ENCODE measurements at places on chromosomes 6 and 20.

GRCh38 chr20:58583176-58583575, 67.9 kb upstream of the STX16 start:
- DNase-seq = no peak

GRCh38 chr6:24249926-24250325, 107.9 kb downstream of the DCDC2 start:
- no peak for DNase-seq

DNA sequence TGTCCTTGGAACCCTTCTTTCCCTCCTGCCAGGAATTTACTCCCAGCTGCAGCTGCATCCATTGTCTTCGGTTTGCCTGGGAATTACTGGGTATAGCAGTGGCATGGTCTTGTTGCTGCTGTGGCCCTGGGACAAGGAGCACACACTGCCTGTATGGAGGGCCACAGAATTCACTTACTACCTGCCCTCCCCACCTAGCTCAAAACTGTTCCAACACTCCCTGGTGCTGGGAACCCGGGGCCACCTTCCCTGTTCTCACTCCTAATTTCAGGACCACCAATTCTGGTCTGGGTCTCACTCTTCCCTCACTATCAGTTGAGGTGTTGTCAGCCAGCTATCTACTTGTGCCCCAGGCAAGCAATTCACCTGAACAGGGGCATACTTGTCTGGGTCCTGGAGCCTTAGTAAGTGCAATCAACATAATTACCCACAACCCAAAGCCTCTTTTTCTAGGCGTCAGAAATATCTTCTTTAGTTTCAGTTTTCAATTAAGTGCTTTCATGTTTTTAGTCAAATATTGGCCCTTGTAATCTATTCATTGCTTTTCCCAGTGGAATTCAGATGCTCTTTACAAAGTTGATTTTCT, 47.2 kb downstream of the METTL24 start:
- no peak for DNase-seq

DNA sequence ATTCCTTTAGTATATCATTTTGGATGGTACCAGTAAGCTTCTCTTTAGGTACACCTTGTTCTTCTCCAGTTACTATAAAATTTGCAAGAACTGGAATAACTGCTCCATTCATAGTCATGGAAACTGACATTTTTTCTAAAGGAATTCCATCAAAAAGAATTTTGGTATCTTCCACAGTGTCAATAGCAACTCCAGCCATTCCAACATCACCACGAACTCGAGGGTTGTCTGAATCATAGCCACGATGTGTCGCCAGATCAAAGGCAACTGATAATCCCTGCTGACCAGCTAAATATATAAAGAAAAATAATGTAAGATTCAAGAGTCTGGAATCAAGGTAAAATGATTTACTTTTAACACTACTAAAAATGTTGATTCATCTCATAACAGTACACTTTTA, 5.3 kb downstream of the MMUT start:
- DNase-seq = no peak

DNA sequence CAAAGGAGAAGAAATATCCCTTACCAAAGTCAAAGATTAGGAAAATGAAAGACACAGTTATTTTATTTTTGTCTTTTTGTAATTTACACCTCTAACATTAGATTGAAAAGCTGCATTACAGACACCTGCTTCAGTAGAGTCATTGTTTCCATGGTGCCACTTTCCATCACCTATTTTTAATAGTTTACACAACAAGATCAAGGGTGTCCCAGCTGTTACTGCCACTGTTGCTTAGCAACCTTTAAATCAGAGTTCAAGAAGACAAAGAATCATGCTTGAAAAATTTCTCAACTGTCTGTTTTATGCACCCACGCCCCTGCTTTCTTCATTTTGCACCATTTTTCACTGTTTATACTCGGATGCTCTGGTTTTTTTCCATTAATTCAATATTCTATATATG, 668.2 kb upstream of the GJE1 start:
- DNase-seq = no peak
